DND-41 (cell line): ENCODE measurements at places on chromosomes 7 and 10.

GRCh38 chr7:55512635-55513191, 59.6 kb downstream of the VOPP1 start:
- DNase-seq = no peak

- no peak for DNase-seq
Observed at GRCh38 chr7:101241443-101242349, 3.2 kb downstream of the FIS1 start.

- no peak for DNase-seq
Observed at GRCh38 chr7:91397096-91397495, 132.9 kb downstream of the FZD1 start.

- no peak for DNase-seq
Observed at GRCh38 chr7:1314908-1315450, 82.3 kb downstream of the UNCX start.

DNA sequence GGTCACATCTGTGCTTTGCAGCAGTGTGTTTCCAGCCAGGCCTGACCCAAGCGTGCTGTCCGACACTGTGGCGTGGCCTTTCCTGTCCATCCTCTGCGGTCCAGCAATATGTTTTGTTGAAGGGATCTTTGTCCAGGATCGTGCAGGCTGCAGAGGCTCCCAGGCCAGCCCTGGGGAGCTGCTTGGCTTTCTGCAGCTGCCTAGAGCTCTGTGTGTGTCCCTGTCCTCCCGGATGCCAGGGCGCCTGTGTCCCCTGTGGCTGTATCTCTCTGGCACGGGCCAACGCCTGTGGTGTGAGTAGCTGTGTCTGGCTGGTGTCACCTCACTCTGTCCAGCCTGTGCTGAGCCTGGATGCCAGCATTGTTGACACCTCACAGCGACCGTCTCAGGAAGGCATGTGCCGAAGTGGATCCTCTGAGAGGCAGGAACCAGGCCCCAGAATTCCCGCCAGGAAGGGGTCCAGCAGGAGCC, 94.5 kb downstream of the INPP5A start:
- DNase-seq = no peak
